ENCODE measurements at places on chromosomes 11 and 22.

DNA sequence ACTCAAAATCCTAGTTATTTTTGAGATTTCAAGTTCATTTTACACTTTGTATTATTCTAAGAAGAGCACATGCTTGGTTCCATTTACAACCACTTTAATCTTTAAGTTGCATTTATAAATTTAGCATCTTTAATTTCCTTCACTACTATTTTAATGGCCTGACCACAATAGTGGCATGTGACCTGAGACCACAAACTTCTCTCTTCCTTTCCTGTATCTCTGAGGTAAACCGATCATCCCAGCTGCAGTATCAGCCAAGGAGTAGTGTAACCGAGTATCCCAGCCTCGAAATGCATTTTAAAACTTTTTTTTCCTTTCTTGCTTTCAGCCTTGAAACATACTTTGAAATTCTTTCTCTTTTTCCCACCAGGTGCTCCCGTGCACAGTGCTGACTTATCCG, 28.7 kb upstream of the CBX6 start:
- no peak for DNase-seq

GRCh38 chr11:79139900-79140299, 300.9 kb downstream of the TENM4 start:
- no peak for DNase-seq

DNA sequence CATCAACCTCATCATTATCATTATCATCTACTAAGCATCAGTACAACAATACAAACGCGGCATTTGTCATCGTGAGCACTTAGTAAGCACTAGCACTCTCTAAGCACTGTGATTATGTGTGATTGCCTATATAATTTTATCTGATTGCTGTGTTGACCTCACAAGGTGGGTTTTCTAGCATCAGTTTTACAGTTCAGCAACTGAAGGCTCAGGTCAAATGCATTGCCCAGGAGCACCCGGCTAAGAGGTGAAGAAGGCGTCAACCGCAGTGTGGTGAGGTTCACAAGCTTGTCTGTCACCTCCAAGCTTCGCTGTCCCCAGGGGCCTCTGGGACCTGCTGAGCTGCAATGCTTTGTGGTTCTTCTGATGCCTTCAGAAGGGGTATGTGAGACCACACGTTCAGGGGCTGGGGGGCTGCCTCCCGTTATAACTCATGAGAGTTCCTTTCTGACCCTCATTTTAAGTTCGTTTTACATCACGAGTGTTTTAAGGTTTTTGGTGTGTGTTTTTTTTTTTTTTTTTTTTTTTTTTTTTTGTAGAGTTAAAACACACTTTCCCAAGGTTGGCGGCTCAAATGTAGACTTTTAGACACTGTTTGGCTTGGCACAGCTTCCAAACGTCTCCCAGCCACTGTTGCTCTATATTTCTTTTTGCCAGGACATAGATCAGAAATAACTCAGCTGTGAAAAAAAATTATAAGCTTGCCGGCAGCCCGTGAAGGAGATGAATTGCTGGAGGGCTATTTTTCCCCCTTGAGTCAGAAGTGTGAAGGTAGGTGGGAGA, 33.8 kb upstream of the SCUBE1 start:
- DNase-seq: peak; percentile 25

DNA sequence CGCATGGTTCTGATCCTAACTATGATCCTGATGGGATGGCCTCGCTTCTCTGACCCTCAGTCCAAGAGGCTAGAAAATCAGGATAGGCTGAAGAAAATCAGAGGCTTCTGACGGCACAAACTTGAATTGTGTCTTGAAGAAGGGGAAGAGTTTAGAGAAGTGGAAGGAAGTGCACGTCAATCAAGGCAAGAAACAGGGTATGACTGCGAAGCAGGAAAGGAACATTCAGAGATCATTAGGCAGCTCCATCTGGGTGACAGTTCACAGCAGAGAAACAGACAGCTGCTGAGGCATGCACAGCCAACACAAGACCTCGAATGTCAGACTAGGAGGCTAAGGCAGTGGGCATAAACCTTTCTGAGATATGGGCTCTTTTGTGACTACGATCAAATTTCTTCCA, 29.3 kb downstream of the CLPB start:
- DNase-seq: no peak

DNA sequence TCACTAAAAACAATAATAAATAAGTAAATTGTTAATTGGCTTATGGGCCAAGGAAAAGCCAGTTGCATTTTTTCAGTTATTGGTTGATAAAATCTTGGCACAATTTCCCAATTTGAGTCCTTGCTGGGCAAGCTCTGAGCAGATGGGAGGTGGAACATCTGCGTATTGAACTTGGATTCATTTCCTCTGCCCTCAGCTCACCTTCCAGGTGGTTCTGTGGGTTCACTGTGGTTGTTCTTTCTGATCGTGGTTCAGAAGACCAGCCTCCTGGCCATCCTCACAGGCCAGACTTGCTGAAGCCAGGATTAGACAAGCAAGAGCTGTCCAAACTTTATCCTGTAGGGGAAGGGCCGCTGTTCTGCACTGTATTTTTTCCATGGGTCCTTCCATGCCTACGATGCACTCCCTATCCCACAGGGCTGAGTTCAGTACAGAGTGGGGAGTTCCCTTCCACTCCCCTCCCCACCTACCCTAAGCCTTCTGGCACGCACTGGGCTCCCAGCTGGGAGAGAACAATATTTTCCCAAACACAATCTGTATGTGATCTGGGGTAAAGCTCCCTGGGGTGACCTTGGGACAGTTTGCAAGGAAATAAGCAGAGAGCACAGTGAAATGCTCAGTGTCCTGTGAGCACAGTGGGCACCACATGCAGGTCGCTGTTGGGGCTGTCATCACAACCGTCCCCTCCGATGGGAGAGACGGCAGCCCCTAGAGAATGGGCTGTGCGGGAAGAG, 43.5 kb upstream of the TP53I11 start:
- DNase-seq: no peak

DNA sequence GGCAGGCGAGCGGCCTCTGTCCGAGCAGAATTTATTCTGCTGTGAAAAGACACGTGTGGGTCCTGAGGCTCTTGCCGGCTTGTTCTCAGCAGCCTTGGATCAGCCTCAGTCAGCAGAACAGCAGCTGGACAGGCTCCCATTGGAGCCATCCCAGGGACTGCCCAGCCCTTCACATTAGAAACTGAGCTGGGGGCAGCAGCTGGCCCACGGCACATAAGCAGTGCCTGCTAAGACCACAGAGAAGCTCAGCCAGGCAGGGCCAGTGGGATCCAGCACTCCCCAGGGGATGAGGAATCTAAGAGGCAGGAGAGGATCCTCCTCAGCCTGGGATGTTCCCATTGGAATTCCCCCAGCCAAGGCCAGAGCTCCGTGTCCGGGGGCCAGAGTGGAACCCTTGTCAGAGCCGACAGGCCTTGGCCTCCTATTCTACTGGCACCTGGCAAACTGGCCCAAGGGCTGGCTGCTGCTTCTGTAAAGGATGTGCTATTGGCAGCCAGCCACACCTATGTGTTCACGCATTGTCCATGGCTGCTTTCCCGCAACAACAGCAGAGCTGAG, 18.2 kb downstream of the RTN4R start:
- no peak for DNase-seq

- DNase-seq: no peak
These were observed 134.3 kb downstream of the MN1 start for GRCh38 chr22:27667121-27667843.

- DNase-seq: no peak
These were observed 14.5 kb upstream of the APLNR start for GRCh38 chr11:57251491-57252104.

GRCh38 chr11:95143106-95143681, 53.5 kb downstream of the ENDOD1 start:
- no peak for DNase-seq

DNA sequence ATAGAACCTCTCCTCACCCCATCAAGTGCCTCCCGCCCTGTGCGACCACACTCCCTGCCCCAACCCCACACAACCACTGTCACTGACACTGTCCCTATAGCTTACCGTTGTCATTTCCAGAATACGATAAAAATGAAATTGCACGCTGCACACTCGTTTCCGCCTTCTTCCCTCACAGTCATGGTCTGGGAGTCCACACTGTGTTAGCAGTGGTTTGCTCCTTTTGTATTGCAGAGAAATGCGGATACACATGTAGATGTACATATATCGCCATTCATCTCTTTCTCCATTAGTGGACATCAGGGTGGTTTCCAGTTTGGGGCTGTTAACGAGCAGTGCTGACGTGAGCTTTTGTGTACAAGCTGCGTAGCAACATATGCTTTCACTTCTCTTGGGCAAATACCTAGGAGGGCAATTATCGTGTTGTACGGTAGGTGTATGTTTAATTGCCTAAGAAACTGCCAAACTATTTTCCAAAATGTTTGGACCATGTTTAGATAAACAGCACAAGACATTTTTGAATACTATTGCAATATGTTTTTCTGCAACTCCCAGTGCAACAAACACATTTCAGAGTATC, 59.2 kb upstream of the CD5 start:
- no peak for DNase-seq

DNA sequence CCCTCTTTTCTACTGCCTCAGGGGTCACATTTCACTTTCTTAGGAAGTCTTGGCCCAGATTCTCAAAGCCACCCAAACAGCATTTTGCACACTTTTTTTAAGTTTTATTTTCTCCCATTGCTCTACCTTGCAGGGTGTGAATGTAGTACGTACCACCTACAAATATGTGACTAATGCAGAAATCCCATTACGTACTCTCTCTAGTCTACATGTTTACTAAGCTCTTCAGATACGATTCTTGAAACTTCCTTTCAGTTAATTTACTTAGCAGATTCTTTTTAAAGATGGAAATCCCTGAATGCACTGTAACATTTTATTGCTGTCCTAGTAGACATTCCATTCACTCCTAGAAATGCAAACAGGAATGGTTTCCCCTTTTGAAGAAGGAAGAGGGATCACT, 61.3 kb downstream of the LRRC4C start:
- DNase-seq: no peak

DNA sequence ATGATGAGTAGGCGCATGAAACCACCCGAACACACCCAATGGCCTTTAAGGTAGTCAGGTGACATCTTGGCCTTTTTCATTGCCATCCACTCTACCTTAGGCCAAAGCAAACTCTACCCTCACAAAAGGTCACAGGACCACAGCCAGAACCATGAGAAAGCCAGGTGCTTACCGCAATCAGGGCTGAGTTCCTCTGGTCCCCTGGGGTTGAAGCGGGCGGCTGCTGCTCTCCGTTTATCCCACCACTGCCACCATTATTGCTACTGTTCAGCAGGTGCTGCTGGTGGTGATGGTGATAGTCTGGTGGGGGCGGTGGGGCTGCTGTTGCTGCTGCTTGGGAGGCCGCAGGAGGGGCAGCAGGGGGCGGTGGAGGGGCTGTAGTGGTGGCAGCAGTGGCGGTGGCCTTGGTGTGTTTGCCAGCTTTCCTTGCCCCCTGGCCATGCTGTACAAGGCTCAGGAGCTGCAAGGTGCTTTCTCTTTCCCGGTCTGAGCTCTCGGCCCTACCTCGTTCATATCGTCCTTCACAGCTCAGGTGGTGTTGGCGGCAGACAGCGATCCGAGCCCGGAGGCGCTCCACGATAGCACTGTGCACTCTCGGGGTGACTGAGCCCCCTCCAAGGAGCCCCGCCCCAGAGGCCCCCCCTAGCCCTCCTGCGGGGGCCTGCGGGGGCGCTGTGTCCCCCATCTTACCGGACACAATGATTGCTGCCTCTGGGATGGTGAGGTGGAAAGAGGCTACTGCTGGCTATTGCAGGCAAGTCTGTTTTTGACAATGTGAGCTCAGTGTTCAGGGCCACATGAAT, 1.6 kb downstream of the MAML2 start:
- peak; percentile 32 for DNase-seq

GRCh38 chr11:119438599-119438998, 15.6 kb upstream of the THY1 start:
- DNase-seq: no peak

GRCh38 chr11:70024036-70024772, 53.9 kb upstream of the ANO1 start:
- DNase-seq: no peak

DNA sequence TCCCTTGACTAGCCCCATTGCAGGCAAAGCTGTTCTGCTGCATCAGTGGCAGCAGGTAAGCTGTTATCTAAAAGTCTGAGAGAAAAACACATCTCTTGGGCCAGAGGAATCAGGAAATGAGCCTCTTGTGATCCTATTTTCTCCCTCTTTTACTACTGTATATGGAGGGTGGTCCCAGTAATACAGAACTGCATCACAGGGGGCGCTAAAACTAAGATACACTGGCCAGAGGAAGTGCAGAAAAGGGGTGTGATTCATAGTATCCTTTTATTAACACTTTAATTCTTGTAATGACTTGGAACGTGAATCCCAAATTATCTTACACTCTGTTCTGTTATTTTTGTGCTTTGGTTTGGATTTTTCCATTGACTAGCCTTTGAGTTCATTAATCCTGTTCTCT, 8.8 kb upstream of the MED17 start:
- no peak for DNase-seq

DNA sequence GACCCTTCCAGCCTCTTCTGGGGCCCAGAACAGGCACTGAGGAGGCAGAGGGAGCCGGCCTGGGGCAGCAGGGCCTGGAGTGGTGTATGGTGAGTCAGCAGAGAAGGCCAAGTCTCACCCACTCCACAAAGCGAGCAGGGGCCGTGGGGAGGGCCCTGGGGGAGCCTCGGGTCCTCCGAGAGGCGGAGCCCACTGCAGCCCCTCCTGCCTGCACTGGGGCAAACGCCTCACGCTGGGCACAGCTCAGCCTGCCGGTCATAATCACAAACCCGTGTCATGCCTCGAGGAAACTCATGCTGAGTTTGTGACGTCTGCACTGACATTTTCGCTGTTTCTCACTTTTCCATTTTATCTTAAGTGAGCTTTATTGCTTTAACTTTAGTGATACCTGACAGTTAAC, 38.4 kb downstream of the TOLLIP start:
- DNase-seq: no peak

DNA sequence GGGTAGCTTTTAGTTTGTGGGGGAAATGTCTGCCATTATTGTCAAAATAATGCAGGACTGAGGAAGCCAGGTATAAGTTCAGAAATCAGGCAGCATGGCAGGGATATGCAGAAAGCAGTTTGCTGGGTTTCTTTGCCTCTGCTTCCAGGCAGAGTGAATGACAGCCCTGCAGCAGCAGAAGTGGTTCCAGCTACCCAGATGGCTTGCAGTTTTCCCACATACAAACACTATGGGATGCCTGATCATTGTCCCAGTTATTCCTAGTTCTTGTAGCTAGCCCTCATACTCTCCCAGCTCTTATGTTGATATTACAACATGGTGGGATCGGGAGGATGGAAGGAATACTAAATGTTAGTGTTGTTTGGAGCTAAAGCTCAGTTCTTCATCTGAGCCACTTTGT, 2.8 kb upstream of the DIXDC1 start:
- no peak for DNase-seq

GRCh38 chr11:104529906-104530305, 366.0 kb upstream of the PDGFD start:
- DNase-seq: no peak

Measured in stimulated activated CD8-positive, alpha-beta memory T cell treated with anti-CD3 and anti-CD28 coated beads, Interleukin-4, amount 100 ng/mL, for 1 hour (primary cell).